ENCODE measurements at places on chromosomes 1 and 21.

DNA sequence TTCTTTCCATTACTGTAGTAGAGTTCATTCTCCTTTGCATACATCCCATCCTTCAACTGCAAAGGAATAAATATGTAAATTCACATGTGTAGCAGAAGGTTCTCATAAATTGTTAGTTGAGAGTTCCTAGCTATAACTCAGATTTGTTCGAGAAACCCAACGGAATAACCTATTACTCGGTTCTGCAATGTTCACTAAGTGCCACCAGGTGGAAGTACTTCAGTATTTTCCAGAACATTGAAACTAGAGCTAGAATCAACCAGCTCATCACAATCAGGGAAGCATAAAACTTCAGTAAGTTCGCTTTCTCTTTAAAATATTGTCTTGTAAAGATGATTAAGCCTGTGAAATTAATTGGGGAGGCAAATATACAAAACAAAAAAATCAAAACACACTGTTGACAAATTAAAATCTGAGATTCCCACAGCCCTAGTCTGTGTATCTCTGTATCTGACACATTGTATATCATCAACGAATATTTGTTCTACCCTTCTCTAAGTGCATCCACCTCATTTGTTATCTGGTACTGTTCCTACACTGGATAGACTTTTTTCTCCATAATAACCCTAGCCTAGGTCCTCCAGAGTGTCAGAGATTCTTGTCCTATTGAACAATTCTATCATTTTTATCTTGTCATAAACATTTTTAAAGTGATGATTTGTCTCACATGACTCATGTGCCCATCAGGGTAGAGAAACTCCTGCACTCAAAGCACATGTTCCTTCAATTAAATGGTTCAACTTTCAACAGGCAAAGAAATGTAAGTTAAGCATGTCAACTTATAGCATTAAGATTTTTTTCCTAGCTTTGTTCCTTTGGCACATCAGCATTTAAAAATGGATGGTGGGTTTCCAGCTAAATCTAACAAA is 31.9 kb downstream of the MROH9 start:
- no peak for DNase-seq

GRCh38 chr1:177044390-177044789 is 120.1 kb downstream of the ASTN1 start:
- DNase-seq = no peak

DNA sequence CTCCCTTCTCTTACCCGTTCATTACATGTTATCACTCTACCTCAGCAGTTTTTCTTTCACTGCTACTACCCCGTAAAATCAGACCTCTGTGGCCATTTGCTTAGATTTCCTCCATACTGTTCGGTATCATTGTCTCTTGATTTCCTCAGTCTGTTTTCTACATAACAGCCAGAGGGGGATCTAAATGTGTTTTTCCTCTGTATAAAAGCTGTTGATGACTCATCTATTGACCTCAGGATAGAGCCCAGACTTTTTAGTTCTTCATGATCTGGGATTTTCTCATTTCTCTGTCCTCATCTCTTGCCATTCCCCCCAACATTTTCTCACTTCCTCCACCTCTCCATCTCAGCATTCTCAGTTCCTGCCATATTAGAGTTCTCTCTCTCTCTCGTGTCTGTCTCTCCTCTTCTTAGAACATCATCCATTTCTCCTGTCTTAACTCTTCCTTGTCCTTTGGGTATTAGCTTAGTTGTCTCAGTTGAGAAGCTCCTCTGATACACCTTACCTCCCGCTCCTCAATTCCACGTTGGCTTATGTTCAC is 10.5 kb downstream of the OTUD3 start:
- DNase-seq = no peak

GRCh38 chr21:42213082-42213774 is 5.7 kb upstream of the ABCG1 start:
- DNase-seq = no peak

DNA sequence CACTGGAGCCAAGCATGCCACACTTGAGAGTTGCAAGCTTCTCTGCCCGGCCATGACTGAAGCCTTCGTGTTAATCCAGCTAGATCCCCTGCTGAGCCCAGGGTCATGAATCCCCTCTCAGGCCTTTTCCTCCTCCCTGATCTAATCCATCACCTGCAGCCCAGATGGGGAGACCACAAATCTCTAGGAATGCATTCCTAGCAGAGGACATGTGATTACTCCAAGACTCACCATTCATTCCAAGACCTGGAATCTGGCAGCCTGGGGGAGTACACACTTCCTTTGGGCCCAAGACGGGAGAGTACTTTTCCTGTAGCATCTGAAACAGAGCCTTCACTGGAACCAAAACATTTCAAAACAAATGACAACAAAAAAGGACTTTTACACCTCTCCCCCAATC is 269.3 kb upstream of the NFIA start:
- no peak for DNase-seq

GRCh38 chr1:48242141-48242736 is 19.7 kb downstream of the SLC5A9 start:
- no peak for DNase-seq

DNA sequence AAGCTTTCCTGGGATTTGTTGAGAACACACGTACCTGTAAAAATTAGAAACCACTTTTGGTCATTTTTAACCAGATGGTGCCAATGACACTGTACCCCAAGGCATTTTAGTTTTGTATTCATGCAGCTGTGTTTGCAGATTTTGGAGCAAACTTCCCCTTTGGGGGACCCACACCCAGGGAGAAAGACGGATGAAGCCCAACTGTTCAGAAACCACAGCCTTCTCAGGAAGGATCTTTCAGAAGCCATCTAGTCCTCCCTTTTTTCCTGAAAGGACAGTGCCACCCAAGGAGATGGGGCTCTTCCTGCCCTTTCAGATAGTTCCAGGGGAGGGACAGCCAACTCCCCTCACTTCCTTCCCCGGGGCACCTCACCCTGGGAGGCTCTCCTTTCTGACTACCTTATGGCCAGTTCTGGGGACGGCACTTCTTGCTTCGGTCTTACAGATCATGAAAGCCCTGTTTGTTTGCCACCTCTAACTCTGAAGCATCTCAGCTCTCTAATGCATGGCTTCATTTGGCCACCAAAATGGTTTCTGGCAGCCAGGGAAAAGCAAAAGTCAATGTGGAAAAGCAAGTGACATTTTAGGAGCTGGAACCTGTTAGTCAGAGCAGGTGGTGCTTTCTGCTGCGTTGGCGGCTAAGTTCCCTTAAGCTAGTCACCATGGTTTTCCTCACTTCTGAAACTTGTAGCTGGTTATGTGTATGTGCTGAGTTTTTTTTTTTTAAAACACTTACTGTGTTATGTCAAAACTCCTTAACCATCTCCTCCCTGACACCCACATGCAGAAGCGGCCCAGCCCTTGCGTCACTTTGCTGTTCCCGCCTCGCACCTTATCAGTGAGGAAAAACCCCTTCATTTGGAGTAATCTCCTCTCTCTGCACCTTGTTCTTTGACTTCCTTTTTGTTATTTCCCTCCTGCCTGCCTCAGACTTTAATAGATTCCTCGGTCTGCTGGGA is 10.1 kb downstream of the TMCC2 start:
- DNase-seq = no peak

GRCh38 chr1:208599063-208599462 is 354.9 kb upstream of the PLXNA2 start:
- no peak for DNase-seq

- DNase-seq = no peak
Observed at GRCh38 chr1:234315091-234315541, 58.1 kb upstream of the COA6 start.

DNA sequence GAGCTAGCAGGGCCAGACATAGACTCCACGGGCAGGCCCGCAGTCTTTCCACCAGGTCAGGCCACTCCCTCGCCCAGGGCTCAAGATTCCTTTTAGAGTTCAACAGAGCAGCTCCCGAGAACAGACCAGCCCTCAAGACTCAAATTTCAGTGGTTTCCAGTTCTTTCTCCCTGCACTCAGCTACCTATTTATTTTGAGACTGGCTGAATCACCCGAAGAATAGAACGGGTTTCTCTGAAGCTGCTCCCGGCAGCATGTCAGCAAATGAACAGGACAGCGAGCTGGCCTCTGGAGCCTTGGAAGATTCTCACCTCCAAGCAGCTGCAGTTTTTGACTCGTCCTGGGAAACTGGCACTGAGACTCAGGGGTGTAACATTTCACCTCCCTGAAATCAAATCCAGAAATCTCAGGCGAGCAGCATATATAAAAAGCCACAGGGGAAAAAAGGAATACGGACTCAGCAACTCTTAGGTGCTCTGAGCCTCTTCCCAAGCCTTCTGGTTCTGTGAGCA is 177.9 kb downstream of the CLIC6 start:
- no peak for DNase-seq

DNA sequence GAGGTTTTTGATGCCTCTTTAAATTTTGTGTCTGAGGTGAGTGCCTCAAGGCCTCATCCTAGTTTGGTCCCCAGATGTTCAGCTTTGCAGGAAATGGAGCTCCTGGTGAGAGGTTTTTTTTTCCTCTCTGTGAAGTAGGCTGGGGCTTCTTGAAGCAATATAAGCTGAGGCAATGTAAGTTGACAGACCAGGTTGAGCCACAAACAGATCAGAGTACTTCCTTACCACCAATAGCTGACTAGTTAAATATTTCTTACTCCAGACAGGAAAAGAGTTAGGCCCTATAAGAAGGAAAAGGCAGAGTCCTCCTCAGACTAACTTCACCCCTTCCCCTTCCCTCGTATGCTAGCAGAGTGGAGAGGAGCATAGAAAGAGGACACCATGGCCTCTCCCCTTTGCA is 341.0 kb downstream of the LMO4 start:
- no peak for DNase-seq

GRCh38 chr1:220287129-220287528 is 14.9 kb upstream of the RAB3GAP2 start:
- DNase-seq = no peak

GRCh38 chr1:213266983-213267772 is 216.1 kb downstream of the RPS6KC1 start:
- no peak for DNase-seq

DNA sequence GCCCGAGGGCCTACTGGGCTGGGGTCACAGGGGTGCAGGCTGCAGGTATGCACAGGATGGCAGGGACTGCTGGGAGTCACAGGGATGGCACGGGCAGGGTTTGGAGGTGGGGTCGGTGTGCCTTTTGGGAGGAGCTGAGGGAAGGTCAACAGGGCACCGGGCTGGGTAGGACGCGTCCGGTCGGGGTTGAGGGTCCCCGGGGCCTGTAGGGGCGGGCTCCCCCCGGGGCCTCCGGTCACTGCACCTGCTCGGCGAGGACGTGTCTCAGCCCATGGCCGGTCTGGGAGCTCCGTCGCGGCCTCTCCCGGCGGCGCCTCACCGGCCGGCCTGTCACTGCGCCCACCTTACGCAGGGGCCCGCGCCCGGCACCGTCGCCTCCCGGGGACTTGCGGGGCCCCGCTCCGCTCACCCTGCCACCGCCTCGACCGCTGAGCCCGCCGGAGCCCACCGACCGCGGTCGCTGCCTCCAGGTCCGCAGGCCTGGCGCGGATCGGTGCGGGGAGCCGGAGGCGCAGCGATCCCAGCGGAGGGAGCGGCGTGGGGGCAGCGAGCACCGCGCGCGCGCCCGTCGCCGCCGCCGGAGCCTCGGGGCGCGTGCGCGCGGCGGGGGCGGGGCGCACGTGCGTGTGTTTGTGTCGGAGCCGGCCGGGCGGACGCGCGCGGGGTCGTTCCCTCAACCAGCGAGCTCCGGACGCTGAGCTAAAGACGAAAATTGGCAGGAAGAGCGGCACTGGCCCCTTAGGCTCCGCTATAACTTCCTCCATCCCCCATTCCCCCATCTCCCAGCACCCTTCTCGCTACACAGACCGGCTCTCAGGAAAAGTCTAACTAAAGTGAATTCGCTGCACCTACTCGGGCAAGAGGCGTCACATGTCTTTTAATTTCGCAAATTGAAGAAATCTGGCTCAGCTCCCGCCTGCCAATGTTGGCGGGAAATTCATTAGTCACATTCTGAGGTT is at the start of gene AMIGO1:
AMIGO1 (minus strand) TSS at position 552 of the 959 bp plus-strand sequence. CDS start 815 bp downstream, outside the sequence.
- DNase-seq = no peak

- no peak for DNase-seq
Observed at GRCh38 chr1:169271098-169271497, 96.5 kb downstream of the NME7 start.

GRCh38 chr1:22410928-22411495 is 40.6 kb upstream of the ZBTB40 start:
- no peak for DNase-seq

DNA sequence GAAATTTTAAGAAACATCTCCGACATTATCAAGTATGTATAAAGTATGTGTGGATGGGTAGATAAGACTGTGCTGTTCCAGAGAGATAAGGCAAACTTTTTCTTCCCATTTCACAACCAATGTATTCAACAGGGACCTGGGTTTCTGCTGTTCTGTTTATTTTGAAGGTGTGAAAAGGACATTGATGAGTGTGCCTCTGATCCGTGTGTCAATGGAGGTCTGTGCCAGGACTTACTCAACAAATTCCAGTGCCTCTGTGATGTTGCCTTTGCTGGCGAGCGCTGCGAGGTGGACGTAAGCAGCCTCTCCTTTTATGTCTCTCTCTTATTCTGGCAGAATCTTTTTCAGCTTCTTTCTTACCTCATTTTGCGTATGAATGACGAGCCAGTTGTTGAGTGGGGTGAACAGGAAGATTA is 174.0 kb downstream of the CRB1 start:
- DNase-seq = no peak

DNA sequence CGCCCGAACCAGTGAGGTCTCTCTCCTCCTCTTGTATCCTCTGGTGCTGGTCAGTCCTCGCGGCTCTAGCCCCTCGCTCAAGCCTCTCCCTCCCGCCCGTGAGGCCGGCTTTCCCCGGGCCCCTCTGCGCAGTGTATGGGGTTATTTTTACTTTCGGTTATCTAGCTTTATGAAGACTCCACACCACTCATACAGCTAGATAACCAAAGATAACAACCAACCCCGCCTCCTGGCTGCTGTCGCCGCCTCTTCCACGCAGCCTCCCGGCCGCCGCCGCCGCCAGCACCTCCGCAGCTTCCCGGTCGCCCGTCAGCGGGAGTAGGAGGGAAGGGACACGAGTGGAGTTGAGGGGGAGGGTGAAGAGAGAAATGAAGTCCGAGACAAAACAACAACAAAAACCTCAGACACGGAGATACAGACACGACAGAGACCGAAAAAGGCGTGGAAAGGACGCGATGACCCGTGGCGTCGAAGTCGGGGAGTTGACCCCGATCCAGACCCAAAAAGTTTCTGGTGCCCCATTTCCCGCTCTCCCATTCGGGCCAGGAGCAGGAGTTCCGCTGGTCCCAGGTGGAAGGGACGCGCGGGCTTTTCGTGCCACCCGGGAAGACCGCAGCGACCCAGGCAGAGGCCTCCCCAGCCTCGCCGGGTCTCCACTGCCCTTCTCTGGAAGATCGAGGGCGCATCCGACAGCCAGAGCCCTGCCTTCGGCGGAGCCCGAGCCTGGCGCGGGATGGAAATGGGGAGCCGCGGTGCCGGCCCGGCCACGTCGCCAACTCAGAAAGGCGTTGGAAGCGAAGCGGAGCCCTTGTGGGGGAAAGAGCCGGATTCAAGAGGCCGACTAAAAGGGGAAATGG is 51.4 kb downstream of the RHBG start:
- no peak for DNase-seq

DNA sequence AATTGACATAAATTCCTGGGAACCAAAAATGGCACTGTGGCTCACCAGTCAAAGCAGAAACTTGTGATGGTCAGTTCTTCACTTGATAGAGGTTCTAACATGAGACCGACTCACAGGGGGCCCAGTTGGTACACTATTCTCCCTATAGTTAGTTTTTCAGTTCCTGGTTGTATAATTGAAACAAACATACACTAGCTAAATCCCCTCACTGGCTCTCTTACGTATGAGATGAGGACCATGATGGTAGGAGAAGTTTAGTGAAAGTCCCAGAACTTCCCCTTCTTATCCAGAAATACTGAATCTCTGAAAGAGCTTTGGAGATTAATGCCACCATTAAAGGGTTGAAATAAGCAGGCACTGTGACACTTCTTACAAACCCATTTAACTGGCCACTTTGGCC is 2.8 kb upstream of the S100B start:
- DNase-seq = no peak

- DNase-seq = no peak
Observed at GRCh38 chr21:34838956-34839820, 170.4 kb downstream of the CLIC6 start.
